Coronary artery (tissue), 2 donors: ENCODE measurements at places on chromosomes 2 and 18.

DNA sequence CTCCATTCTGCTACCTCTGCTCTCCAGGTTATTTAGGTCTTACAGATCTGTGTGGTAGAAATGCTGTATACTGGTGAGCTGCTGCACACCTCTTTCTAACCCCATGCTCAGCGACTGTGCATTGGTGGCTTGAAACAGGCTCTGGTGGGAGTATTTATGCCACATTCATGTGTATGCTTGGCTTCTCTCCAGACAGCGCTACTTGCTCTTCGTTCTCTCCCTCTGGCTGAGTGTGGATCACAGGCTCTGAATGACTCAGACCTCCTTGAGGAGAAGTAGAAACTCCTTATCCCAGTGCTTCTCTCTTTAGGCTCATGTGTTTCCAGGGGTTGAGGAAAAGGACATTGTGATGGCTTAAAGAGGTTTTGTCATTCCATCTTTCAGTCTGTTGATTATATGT is 54.9 kb downstream of the FHOD3 start:
- peak; percentile 40 for DNase-seq

DNA sequence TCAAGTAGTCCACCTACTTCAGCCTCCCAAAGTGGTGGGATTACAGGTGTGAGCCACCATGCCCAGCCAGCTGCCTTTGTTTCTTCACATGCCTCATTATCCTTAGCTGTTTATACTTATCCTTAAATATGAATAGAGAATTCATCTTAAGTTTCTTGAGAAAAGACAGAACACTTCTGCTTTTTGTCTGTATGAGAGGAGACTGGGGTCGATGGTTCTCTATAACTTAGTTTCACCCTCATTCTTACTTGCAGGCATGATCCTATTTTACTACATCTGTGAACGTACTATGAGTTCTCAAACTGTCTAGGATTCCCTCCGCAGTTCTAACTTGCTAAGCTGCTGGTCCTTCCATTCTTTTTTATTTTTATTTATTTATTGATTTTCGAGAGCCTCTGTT is 20.4 kb downstream of the PPM1B start:
- no peak for DNase-seq

- no peak for DNase-seq
Measured at GRCh38 chr18:21115519-21116411, 4.2 kb upstream of the ROCK1 start.

GRCh38 chr18:73007195-73007914 is 139.6 kb upstream of the NETO1 start:
- no peak for DNase-seq

DNA sequence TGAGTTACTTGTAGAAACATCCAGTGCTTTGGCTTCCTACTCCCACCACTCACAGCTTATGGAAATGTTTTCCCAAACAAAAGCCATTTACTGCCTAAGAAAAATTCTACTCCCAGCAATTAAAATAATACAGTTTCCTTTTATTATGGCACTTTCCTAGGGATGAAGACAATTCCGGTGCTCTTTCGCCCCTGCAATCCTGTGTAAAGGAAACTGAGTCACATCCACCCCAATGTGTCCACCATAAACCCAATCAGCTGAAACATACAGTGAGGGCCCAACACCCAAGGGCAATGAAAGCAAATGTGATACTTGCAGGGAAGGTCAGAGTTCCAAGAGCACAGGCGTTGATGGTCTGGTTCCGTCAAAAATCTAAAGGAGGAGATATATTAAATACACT is 62.0 kb upstream of the ST3GAL5 start:
- DNase-seq: no peak

DNA sequence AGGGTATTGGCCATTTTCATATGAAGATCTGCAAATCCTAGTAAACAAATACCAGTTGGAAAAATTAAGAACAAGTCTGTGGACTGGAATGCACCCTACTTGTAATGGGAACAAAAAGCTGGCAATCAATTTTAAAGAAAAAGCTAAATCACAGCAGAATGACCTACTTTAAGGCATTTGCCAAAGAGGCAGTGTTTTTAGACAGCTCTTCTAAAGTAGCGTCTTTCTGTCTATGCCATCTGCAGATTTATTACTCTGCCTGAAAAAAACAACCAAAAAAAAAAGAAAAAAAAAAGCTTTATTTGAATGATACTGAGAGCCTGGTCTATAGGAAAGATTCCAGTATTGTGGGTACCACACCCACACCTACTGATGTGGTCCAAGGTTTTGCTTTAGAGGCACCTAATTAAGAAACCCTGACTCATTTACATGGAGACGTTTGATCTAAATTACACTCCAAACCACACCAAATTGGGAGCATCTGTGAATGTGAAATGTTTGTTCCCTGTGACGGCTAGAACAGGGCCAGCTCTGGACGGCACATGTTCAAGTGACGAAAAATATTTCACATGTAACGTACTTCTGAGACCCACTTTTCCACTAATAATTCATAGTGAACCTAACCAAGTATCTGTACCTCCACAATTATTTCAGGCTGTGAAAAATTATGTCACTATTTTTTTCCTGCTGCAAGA is 597.1 kb downstream of the ARHGAP15 start:
- no peak for DNase-seq

GRCh38 chr2:216257089-216257488 is 115.2 kb downstream of the MARCHF4 start:
- no peak for DNase-seq

GRCh38 chr2:187150670-187151069 is 297.4 kb downstream of the CALCRL start:
- no peak for DNase-seq

DNA sequence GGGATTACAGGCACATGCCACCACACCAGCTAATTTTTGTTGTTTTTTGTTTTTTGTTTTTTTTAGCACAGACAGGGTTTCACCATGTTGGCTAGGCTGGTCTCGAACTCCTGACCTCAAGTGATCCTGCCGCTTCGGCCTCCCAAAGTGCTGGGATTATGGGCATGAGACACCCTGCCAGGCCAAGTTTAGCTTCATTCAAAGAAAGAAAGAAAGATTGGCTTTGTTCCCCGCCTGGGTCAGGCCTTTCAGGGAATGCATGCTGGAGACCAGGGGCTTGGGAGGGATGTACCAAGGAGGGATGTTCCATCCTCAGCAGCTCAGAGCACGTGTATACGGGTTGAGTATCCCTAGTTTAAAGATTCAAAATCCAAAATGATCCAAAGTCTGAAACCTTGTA is 283.0 kb downstream of the ALPK2 start:
- DNase-seq: no peak

DNA sequence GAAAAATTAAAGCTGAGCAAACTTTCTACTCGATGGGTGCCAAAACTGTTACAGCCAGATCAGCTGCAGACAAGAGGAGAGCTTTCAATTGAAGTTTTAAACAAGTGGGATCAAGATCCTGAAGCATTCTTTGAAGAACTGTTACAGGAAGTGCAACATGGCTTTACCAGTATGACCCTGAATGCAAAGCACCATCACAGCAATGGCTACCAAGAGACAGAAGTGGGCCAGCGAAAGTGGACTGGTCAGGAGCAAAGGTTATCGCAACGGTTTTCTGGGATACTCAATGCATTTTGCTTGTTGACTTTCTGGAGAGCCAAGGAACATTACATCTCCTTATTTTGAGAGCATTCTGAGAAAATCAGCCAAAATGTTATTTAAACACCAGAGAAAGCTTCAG is 9.1 kb upstream of the SERPINB5 start:
- DNase-seq: no peak

- DNase-seq: no peak
Measured at GRCh38 chr18:60943297-60943696, 389.9 kb upstream of the CDH20 start.

DNA sequence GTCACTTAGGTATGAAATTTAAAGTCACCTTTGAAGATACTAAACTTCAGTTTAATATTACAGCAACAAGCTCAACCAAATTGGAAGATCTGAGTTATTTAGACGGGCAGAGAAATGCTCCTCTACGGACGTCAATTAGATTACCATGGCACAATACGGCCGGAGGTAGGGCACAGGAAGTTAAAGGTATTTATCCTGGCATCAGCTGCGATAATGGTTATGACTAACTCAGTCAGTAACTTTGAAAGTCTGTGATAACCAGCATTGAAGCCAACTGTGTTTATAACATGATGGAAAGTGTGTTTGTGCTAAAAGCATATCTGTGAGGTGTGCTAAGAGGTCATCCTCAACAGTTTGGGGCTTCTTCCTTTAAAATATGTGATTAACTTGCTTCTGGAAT is 117.3 kb downstream of the WDSUB1 start:
- no peak for DNase-seq

- no peak for DNase-seq
Measured at GRCh38 chr2:56167616-56168562, 15.9 kb upstream of the CCDC85A start.

- peak; percentile 67 for DNase-seq
Measured at GRCh38 chr18:2905854-2906703, 59.3 kb downstream of the EMILIN2 start.

- no peak for DNase-seq
Measured at GRCh38 chr2:21981127-21981526, 857.4 kb downstream of the TDRD15 start.

DNA sequence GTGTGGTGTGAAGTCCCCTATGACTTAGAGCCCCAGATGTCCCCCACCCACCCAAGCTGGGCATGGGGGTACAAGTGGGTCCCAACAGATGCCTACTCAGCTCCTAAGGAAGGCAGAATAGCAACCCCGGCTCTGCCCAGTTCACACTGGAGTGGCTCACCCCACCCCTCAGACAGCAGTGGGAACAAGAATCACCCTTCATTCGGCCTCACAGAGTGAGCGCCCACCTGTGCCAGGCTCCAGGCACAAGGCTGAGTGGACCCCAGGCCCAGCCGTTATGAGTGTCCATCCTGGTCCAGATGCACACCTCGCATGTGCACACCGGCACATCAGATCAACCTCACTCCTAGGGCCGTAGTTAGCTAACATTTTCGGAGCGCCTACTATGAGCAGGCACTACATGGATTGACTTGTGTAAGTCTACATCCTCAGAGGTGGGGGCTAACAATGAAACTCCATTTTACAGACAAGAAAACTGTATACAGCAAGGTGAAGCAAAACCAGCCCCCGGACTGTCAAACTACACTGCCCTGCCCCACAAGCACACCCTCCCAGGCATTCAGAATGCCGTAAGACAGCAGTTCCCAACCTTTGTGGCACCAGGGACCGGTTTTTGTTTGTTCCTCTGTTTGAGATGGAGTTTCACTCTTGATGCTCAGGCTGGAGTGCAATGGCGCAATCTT is 2.8 kb upstream of the ASTL start:
- no peak for DNase-seq

DNA sequence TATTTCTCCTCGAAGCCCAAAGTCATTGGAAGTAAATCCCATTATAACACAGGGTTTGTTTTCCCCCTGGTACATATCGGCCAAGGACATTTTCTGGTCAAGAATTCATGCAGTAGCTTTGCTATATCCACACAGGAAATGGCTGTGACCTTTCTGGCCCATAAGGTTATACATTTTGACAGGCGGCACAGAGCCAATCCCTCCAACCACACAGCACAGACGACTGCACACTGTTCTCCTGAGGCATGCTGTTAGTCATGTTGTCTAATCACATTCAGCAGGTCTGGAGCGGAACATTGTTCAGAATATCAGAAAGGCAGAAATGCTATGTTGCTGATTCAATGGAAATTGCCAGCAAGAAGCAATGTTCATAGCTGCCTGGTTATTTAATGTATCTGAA is 742.3 kb upstream of the SLC8A1 start:
- DNase-seq: no peak

DNA sequence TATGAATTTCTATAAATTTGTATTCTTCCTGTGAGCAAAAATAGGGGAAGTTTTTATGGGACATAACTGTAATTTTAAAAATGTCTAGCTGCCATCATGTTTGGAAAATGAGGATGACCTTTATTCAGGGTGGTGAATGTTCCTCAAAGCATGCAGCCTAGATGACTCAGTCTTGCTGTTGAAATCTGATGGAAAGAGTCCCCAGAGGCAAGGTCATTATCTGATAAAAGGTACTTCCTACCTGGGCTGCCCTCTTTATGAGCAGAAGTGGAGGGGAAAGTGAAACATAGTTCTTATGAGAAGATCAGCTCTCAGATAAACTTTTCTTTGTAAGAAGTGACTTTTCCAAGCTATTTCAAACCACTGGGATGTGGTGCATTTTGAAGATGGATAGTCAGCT is 1144.7 kb upstream of the PIK3C3 start:
- DNase-seq: no peak

DNA sequence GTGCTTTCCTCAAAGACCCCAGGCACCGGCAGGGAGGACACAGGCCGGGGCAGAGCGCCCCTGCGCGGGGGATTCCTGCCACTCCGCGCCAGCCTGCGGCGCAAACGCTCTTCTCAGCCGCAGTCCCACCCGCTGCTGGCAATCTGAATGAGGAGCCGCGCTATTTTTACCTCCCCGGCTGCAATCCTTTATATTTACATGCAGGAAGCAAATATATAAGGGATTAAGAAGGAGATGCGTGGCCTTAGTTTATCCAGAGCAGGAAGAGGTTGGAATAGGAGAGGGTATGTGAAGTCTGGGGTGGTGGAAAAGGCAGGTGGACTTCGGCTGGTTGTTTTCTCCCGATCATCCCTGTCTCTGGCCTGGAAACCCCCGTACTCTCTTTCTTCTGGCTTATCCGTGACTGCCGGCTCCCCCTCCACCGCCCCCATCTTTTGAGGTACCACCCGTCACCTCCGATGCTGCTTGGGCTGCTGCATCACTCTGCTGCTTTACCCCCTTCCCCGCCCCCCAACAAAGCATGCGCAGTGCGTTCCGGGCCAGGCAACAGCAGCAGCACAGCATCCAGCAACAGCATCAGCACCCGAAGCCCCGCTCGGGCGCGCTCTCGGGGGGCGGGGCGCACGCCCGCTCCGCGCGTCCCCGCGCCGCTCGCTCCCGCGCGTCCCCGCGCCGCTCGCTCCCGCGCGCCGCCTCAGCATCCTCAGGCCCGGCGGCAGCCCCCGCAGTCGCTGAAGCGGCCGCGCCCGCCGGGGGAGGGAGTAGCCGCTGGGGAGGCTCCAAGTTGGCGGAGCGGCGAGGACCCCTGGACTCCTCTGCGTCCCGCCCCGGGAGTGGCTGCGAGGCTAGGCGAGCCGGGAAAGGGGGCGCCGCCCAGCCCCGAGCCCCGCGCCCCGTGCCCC is at the start of gene ADAM23:
Gene ADAM23, plus strand, starts transcription at position 700 of the 902 bp plus-strand sequence. CDS start 335 bp downstream, outside the sequence.
- no peak for DNase-seq

- no peak for DNase-seq
Measured at GRCh38 chr2:94759211-94759610, 112.0 kb upstream of the TEKT4 start.

DNA sequence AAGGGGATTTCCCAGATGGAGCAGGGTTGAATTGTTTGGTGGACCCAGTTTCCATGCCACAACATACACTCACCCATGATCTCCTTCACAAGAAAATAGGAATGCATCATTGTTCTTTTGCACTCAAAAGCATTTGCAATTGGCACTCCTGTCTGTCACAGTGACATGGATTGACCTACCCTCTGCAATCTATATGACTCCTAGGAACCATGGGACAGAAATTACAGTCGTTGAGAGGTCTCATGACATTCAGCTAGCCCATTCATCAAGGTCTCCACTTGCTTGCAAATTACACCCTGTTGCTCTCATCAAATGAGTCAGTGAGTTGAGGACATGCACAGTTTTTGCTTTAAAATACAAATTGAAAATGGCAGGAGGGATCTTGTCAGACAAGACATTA is 448.5 kb downstream of the LPIN1 start:
- DNase-seq: no peak

- DNase-seq: no peak
Measured at GRCh38 chr2:174535757-174536703, 49.2 kb upstream of the GPR155 start.

- no peak for DNase-seq
Measured at GRCh38 chr2:119234021-119235019, 10.7 kb downstream of the STEAP3 start.
